ENCODE measurements at places on chromosomes 12 and 14.

DNA sequence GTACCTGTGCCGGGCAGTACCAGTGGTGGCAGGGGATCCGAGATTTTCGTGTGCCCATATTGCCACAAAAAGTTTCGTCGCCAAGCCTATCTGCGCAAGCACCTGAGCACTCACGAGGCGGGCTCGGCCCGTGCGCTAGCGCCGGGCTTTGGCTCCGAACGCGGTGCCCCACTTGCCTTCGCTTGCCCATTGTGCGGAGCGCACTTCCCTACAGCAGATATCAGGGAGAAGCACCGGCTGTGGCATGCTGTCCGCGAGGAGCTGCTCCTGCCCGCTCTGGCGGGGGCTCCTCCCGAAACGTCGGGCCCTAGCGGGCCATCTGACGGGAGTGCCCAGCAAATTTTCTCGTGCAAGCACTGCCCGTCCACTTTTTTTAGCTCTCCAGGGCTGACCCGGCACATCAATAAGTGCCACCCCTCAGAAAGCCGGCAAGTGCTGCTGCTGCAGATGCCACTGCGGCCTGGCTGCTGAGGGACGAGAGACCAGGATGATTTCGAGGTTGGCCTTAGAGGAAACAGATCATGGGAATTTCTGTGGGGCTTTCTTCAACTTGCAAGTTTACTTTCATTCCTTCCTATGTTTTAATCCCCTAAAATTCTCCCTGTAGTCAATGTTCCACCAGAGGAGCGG, 1.6 kb downstream of the INSM2 start:
- peaks cover 69% of the 10 kb centered on the region for H3K27me3 ChIP-seq
- peak; percentile 9 for DNase-seq
- no peaks in the 10 kb centered on the region for H3K36me3 ChIP-seq
- no peak overlapping the region for H3K27ac ChIP-seq
- H3K4me3 ChIP-seq = peak overlapping the region; percentile 87

DNA sequence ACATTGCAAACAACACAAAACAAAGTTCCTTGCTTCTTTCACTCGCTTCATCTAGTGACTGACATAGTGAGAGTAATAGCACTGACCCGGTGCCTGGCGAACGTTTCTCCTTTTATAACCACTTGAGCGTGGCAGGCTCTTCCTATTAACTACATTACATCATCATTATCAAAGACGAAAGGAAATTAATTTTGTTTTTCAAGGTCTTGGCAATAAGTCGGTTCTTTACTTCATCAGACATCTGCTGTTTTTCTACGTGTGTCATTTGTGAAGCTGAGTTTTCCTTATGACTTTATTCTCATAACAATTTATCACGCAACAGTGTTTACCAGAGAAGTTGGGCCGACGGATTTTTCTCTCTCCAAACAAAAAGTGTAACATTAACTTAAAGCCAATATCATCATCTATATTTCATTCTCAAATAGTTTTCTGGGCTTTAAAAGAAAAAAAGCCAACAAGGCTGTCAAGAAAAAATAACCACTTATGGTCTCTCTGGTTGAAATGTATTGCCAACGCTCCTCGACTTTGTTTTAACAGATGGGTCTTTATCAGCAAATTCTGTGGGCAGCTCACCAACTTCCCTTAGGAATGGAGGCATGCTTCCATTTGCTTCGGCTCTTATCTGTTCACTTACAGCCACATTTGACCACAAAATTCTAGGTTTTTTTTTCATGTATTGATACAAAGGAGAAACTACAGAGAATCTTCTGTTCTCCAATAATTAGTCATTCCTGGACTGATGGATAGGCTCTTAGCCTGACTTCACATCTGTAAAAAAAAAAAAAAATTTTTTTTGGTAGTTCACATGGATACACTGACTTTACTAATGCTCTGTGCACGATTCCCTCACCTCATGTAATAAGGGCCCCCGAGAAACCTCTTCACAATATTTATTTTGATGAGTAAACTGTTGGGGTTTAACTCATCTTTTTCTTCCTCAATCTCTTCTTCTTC, 97.1 kb upstream of the CDKN3 start:
- no peak overlapping the region for H3K27ac ChIP-seq
- no peaks in the 10 kb centered on the region for H3K36me3 ChIP-seq

DNA sequence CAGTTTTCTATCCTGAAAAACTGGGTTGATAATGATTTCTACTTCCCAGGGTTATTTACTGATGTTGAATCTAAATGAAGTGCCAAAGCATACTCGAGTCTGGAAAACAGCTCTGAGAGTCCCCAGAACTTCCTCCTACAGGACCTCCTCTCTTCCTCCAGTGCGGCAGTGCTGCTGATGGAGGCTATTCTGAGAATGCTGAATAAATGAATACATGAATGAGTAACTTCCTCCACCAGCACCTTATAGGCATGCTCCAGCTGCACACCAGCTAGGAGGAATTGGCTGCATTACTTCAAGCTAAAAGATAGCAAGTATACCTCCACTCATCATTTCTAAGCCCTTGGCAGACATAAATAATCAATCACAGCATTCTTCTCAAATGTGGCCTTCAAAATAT, 448.8 kb upstream of the CCDC196 start:
- no peak overlapping the region for H3K4me3 ChIP-seq
- H3K27ac ChIP-seq = peak overlapping the region; percentile 83
- H3K27me3 ChIP-seq = no peaks in the 10 kb centered on the region

GRCh38 chr14:64970041-64970440, 2.1 kb downstream of the RAB15 start:
- H3K27ac ChIP-seq = no peak overlapping the region
- peaks cover 9% of the 10 kb centered on the region for H3K4me1 ChIP-seq
- no peak for DNase-seq
- H3K27me3 ChIP-seq = peaks cover 19% of the 10 kb centered on the region
- peak overlapping the region; percentile 90 for H3K4me3 ChIP-seq

DNA sequence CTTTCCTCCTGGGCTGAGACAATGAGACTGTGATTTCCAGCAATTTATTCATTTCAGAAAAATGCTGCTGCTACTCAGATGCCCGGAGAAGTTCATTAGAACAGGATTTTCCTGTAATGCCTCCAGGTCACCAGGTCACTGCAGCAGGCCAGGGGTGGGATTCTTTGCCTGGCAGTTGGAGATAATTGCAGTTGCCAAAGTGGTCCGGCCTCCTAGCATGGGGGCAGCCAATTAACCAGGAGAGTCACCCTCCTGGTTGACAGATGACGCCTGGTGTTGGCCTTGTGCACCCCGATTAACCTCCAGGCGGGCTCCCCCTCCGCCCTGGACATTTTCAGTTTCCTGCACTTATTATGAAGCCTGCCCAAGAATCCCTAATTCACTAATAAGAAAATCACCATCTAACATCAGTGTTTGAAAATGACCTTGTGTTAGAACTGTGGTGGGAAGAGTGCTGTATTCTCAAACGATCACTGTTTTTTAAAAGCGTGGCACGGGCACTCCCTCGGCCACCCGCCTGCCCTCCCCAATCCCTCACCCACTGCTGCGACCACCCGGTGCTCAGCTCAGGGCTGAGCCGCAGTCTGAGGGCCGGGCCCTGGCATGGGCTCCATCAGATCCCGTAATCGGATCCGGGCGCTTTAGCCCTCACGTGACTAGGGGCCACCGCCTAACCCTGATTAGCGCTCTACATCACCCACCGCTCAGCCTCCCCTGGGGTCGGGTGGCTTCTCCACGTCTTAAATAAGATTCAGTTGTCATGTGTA, 12.9 kb downstream of the RIMBP2 start:
- H3K4me3 ChIP-seq = no peak overlapping the region

GRCh38 chr12:71218616-71219015, 60.8 kb upstream of the TSPAN8 start:
- no peaks in the 10 kb centered on the region for H3K4me1 ChIP-seq
- no peak for DNase-seq
- no peaks in the 10 kb centered on the region for H3K27me3 ChIP-seq
- no peaks in the 10 kb centered on the region for H3K36me3 ChIP-seq
- no peak overlapping the region for H3K4me3 ChIP-seq
- H3K27ac ChIP-seq = no peak overlapping the region

GRCh38 chr14:78154827-78155226, 15.3 kb upstream of the NRXN3 start:
- no peak overlapping the region for H3K4me3 ChIP-seq
- H3K4me1 ChIP-seq = no peaks in the 10 kb centered on the region
- peak overlapping the region; percentile 31 for H3K27ac ChIP-seq
- no peak for DNase-seq

DNA sequence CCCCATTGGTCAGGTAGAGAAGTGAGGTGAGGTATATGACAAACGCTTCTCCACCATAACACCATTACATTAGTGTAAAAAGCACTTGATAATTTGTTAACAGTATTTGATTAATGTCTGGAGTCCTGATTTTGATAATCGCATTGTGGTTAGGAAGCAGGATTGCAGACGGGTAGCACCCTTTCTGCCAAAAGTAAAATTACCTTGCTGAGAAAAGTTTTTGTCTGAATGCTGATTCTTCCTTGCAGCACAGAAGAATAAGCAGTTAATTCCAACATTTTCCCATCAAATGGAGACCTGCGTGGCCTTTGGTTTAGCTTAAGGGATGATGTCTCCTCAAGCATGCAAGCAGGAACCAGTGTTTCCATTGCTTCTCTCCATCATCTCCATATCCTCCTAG, 1090.2 kb upstream of the TMEM132C start:
- no peak overlapping the region for H3K4me3 ChIP-seq
- DNase-seq = no peak
- H3K27ac ChIP-seq = no peak overlapping the region
- H3K4me1 ChIP-seq = no peaks in the 10 kb centered on the region
- peaks cover 4% of the 10 kb centered on the region for H3K36me3 ChIP-seq

DNA sequence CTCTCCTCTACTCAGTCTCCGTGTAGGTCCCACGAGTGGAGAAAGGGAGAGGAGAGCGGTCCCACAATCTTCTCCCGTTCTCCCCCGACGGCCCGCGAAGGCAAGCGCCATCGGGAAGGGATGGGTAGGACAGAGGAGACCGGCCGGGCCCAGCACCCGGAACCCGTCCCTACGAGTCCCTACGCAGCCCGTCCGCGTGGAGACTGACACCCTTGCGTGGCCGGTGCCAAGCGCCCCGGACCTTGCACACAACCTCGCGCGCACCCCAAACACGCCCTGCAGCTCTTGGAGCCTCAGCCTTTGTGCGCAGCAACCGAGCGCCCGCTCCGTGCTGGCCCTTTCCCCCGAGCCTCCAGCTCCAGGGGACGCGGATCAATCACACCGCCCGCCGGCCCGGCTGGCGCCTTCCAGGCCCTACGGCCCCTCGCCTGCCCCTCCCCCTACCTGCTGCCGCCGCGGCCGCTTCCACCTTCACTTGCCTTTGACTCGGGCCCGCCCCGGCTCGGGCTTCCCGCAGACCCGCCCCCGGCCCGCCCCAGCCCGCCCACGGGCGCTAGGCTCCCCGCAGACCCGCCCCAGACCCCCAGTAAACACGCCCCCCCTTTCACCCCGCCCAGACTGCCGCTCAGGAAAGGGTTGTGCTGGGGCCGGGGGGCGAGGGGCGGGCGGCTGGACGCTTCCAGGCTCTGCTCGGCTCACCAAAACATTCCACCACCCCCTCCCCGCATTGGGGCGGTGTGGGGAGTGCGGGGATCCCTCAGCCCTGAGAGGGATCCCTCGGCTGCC, at the start of gene NDRG2:
Gene NDRG2 (minus strand): TSS at position 477 of the 786 bp plus-strand sequence. CDS start 1,746 bp downstream, outside the sequence.
- DNase-seq = peak; percentile 71
- H3K27me3 ChIP-seq = peaks cover 44% of the 10 kb centered on the region
- no peak within 1 kb of the TSS for H3K27ac ChIP-seq
- peak within 1 kb of the TSS; percentile 91 for H3K4me3 ChIP-seq

GRCh38 chr14:75980856-75981255, 939 bp downstream of the TGFB3 start:
- no peak for DNase-seq
- peaks cover 20% of the 10 kb centered on the region for H3K27me3 ChIP-seq
- peak overlapping the region; percentile 63 for H3K27ac ChIP-seq
- H3K4me3 ChIP-seq = peak overlapping the region; percentile 88
- H3K36me3 ChIP-seq = no peaks in the 10 kb centered on the region

GRCh38 chr14:93925374-93925895, 1.7 kb upstream of the FAM181A start:
- H3K4me1 ChIP-seq = peaks cover 47% of the 10 kb centered on the region
- H3K27me3 ChIP-seq = peaks cover 5% of the 10 kb centered on the region
- H3K36me3 ChIP-seq = no peaks in the 10 kb centered on the region
- no peak for DNase-seq
- H3K4me3 ChIP-seq = no peak overlapping the region

- DNase-seq = no peak
- peaks cover 5% of the 10 kb centered on the region for H3K4me1 ChIP-seq
- H3K27me3 ChIP-seq = no peaks in the 10 kb centered on the region
- no peak overlapping the region for H3K4me3 ChIP-seq
- H3K27ac ChIP-seq = no peak overlapping the region
- H3K36me3 ChIP-seq = no peaks in the 10 kb centered on the region
Measured at GRCh38 chr12:76680940-76681339, 83.0 kb upstream of the ZDHHC17 start.

DNA sequence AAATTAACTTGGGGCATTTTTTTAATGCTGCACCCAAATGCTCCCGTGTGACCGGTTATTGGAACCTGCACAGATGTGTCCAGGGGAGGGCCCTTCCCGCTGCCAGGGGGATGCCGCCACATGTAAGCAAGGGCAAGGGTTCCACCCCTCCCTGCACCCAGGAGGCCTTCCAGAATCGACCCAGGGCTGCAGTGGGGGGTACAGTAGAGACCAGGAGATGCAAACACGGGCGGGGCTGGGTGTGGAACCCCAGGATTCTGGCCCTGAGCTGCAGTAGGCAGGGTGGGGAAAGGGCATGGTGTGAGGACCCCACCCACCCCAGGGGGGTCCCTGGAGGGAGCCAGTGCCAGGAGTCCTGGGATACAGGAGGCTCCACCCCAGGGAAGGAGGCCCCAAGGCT, 54.1 kb downstream of the TNFAIP2 start:
- no peak overlapping the region for H3K27ac ChIP-seq
- no peak for DNase-seq
- no peaks in the 10 kb centered on the region for H3K4me1 ChIP-seq
- H3K36me3 ChIP-seq = peaks cover 7% of the 10 kb centered on the region
- H3K27me3 ChIP-seq = peaks cover 10% of the 10 kb centered on the region

DNA sequence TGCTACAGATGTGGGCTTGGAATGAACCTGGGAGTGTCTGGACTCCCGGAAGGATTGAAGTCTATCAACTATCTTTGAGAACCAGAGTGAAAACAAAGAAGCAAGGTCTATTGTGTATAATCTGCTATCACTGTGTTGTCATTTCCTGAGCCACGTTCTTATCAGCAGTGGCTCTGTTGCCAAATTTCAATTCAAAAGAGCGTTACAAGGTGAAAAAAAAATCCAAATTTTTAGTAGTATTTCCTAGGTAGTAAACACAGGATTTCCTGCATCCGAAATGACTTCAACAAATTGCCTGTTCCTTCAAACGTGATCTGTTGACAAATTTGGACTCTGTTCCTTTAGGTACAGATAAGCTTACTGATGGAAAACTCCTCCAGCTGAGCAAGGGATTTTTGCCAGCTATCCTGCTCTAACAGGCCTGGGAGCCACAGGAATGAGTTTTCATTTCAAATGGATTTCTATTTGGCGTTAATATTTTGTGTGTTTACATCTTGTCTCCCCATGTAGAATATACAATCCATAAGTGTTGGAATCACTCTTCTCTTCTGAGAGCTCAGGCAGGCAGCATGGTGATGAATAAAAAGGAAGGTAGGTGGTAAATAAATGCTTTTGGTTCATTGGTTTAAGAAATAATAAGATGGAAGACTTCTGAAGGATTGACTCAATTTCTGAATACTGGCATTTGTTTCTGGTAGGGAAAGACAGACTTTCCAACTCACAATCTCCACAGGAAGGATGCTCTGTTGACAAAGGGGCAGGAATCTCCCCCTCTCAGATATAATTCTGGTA, 58.5 kb downstream of the GPR135 start:
- H3K4me1 ChIP-seq = no peaks in the 10 kb centered on the region
- DNase-seq = no peak
- H3K36me3 ChIP-seq = peaks cover 26% of the 10 kb centered on the region
- H3K4me3 ChIP-seq = no peak overlapping the region
- no peaks in the 10 kb centered on the region for H3K27me3 ChIP-seq
- H3K27ac ChIP-seq = peak overlapping the region; percentile 6

All from neural crest cell (in vitro differentiated cells).